ENCODE measurements at places on chromosomes 6 and 20.
A peak's percentile ranks its signal among the peaks of the same experiment; 100 is the strongest.

DNA sequence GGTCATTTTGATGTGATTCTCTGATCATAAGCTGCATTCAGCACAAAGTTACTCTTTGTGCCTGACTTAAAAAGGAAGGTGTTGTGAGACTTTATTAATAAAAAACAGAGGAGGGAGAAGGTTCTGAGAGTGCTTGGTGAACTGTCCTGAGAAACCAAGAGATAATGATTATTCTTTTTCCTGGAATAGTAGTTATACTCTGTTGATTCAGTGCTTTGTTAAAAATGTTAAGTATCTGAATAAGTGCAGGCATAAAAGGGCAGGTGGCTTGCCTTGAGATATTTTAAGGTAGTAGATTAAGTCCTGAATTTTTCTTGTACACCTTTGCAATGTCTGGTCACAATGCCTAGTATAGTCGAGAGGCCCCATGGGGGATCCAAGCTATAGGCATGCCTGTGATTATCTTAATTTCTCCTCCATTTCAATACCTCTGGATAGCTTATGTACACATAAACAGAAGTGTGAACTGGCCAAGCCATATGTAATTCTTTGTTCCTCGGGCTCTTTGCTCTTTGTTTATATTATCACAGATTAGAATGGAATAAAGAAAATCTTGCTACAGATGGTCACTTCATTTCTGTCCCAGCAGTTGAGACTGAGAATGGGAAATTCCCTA is 50.0 kb downstream of the SOBP start:
- DNase-seq, result no peak

- no peak for DNase-seq
Observed at GRCh38 chr20:7798176-7798575, 142.1 kb downstream of the HAO1 start.

DNA sequence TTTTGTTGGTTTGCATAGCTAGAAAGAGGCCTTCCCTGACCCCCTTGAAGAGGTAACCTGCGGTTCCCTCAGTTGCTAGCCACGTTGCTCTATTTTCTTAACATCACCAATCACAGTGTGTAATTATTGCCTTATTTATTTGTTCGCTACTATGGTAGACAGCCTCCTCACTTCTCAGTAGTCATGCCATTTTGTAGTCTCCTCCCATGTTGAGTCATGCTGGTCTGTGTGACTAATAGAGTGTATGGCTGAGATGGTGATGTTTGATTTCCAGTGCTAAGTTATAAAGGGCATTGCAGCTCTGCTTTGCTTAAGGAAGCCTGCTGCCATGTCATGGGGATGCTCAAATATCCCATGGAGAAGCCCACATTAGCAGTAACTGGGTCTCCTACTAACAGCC is 236.6 kb upstream of the CHD6 start:
- DNase-seq, result no peak

DNA sequence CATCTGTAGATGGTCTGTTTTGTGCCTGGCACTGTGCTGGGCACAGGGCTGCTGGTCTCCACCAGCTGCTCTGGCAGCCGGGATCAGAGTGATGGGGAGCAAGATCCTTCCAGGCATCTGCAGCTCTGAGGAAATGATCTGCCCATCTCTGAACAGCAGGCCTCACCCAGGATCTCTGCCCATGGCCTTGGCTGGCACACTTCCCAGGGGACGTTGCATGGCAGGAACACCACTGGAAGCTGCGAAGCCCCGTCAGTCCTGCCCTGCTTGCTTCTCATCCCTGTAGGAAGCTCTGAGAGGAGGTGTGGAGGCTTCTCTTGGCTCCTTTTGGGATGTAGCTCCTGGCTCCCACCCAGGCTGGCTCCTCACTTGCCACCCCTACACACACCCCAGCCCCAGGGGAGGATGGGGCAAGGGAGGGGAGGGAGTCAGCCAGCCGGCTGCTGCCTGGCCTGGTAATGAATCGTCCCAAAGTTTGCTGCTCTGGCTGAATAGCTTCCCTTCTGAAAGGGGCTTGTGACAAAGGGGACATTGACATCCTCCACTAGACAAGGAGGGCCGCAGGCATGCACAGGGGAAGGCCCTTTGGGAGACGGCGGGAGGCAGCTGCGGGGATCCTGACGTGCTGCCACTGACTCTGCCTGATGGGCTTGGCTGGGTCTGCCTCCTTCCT is 108.9 kb downstream of the VEGFA start:
- DNase-seq, result no peak

DNA sequence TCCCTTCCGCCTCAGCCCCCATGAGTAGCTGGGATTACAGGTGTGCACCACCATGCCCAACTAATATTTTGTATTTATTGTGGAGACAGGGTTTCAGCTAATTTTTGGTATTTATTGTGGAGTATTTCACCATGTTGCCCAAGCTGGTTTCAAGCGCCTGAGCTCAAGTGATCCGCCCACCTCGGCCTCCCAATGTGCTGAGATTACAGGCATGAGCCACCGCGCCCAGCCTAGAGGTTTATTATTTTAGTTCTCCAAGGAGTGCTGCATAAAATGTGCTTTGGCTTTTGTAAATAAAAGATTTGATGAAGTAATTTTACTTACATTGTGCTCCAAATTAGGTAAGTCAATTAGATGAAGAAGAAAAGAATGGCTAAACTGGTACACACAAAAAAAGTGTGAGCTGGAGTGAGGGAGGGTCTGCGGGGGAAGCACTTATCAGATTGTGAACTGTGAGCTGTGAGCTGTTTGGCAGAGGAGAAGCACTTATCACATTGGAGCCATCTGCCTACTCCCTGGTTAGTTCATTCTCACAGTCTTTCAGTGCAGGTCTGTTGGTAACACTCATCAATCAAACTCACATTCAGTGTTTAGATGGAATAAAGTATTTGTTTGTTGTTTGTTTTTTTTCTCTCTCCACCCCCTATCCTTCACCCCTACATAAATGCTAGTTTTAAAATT is 398.0 kb downstream of the EPHA7 start:
- DNase-seq, result no peak

GRCh38 chr6:139154881-139155547 is 20.1 kb downstream of the HECA start:
- no peak for DNase-seq

DNA sequence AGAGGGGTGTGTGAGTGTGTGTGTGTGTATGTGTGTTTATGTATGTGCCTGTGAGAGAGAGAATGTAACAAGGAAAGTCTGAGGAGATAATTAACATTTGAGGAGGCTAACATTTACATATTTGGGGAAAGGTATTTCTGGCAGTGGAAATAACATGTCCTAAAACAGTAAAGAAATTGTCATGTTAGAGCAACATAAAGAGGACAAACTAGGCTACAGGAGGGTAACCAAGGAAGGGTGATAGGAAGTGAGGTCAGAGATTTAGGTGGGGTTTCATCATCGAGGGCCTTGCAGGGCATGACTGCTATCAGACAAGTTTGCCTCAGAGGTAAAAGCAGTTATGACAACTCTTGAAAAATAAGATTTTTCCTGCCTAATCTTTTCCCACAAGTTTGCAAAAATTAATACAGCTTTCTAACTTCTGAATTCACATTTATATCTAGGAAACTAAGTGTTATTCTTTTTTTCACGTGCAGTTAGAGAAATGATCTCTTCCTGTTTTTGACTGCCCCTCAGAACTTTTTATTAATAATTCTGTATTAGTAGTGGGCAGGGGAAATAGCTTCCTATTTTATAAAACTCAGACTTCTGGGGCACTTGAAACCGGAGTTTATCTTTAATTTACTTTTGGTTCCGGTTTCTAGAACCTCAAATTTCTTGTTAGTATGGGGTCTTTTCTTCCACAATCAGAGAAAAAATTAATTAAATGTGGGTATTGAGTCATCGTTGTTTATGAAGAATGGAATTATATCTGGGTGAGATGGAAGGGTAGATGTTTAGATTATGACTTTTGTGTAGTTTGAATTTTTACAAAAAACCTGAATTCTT is 30.5 kb upstream of the RHAG start:
- DNase-seq, result no peak

DNA sequence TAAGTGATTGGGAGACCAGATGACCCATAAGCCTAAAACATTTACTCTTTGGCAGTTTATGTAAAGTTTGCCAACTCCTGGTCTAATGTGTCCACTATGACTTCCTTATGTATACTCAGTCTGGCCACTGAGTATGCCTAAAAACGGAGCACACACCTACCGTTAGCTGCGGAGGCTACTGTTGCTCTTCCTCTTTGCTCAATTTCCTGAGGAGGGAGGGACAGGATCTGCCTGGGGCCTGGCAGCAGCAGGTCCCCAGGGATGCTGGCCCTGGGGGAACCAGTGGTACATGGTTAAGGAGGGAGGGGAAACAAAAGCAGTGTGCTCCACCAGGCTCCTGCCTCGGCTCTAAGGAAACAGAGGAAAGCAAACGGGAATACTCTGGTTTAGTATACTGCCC is 113.5 kb downstream of the CDYL start:
- no peak for DNase-seq

DNA sequence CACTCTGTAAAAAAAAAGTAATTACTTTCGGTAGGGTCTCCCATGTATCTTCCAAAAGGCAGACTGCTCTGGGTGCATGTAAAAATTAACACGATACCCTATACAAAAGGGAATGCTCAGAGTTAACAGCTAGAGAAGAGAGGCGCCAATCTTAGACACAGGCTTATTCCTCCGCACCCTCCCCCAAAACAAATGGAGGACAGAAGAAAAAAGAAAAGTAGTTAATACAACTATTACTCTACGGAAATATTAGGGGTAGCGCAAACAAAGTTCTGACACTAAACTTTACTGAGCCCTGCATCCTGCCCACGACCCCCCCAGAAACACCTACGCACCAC is 331 bp upstream of the UFL1 start:
- no peak for DNase-seq

DNA sequence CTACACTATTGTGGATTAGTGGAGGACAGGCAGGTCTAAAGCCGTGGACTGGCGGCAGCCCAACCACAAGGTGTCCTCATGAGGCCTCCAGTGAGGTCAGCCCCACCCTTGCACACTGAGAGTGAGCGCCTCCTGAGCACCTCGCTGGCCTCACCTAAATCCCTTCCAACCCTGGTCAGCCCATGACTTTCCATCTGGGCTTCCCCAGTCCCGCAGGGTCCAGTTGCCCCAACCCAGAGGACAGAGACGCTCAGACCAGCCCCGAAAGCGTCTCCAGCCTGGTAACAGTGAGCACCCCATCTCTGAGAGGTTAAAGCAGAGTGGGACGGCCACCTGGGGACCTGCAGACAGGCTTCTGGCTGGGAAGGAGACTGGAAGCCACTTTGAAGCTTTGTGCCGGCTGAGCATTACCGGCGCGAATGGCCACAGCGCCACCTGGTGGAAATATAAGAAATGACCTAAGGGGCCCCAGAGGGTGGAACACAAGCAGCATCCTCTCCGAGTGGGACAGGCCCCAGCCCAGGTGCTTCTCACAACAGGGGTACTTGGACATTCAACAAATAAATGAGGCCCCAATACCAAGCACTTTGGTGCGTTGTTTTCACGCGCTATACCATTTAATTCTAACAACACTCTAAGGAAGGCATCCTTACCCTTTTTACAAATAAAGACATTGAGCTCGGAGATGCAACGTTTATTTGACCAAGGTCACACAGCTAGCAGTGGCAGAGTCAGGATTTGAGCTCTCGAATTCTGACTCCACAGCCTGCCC is 65.7 kb upstream of the TOP1 start:
- peak; percentile 84 for DNase-seq
